ENCODE measurements at places on chromosomes 5 and 9. TPM values are rescaled to one million over a fixed set of nuclear protein-coding genes. Genes with fewer than 3 reads are reported as not detected.
A peak's percentile ranks its signal among the peaks of the same experiment; 100 is the strongest.

GRCh38 chr9:121646992-121647391, 4.4 kb upstream of the DAB2IP start:
- no peaks in the 10 kb centered on the region for H3K36me3 ChIP-seq
- H3K27ac ChIP-seq = peak overlapping the region; percentile 8
- H3K4me1 ChIP-seq = peaks cover 39% of the 10 kb centered on the region
- DNase-seq = no peak
- no peak overlapping the region for H3K4me3 ChIP-seq
- no peaks in the 10 kb centered on the region for H3K27me3 ChIP-seq

DNA sequence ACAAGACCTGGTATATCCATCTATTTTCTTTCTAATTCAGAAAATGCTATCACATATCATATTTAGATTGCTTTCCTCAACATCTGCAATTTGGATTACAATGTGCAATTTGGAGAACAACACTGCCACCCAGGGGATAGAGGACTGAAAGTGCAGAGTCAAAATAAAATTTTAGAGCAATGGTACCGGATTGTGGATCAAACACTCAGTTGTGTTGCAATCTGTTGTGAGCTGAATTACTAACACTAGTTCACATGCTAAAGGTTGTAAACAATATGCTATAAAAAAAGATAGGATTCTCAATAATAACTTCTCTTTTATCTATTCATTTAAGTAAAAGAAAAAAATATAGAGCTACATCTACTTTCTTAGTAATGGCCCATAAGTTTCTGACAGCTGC, 11.9 kb upstream of the SRFBP1 start:
- H3K36me3 ChIP-seq = no peaks in the 10 kb centered on the region
- no peaks in the 10 kb centered on the region for H3K4me1 ChIP-seq
- no peak for DNase-seq
- no peaks in the 10 kb centered on the region for H3K27me3 ChIP-seq
- no peak overlapping the region for H3K27ac ChIP-seq

- H3K27ac ChIP-seq = peak overlapping the region; percentile 70
- H3K27me3 ChIP-seq = no peaks in the 10 kb centered on the region
- peak; percentile 91 for DNase-seq
- no peaks in the 10 kb centered on the region for H3K36me3 ChIP-seq
- H3K4me1 ChIP-seq = peaks cover 76% of the 10 kb centered on the region
Observed at GRCh38 chr9:134375011-134375390, 48.7 kb downstream of the RXRA start.

DNA sequence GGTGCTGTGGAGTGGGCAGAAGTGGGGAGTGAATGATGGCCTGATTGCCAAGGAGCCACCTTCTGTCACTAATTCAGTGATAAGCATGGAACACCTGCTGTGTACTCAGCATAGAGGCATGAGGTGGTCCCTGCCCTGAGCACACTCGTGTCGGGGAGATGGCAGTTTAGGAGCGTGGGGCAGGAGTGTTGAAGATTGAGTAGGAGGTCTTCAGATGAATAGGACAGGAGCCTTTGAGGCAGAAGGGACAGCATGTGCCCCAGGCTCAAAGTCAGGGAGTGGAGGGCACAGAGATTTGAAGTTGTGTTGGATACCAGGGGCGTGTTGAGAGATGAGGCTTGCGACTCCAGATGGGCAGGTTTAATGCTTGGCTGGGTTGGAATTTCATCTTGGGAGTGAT, 55.0 kb downstream of the ZNF618 start:
- no peaks in the 10 kb centered on the region for H3K36me3 ChIP-seq
- H3K27ac ChIP-seq = no peak overlapping the region
- no peaks in the 10 kb centered on the region for H3K27me3 ChIP-seq

DNA sequence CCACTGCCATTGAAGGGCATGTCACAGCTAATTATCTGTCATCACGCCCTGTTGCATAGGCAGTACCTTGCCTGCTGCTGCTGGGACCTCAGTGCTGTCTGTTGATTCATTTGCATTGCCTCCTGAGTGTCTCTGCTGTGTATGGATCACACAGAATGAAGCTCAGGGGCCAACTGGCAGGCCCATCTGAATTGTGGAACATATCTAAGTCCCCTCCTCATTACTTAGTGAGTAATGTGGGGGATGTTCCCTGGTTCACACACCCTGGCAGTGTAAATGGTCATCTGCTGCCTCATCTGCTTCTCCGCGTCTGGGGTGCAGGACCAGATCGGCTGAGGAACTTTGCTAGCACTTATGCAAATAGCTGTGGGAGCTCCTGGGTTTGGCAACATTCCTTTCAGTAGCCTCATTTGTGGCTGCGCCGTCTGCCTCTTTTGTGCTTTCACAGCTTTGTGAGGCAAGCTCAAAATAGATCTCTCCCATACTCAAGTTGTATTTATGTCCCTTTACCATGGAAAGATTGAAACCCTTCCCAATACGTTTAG, 25.4 kb downstream of the TYRP1 start:
- H3K27me3 ChIP-seq = no peaks in the 10 kb centered on the region
- H3K27ac ChIP-seq = no peak overlapping the region
- no peaks in the 10 kb centered on the region for H3K36me3 ChIP-seq
- DNase-seq = no peak
- no peaks in the 10 kb centered on the region for H3K4me1 ChIP-seq

GRCh38 chr5:83149671-83150070, 72.3 kb downstream of the XRCC4 start:
- no peak overlapping the region for H3K27ac ChIP-seq
- H3K4me1 ChIP-seq = peaks cover 16% of the 10 kb centered on the region
- H3K4me3 ChIP-seq = no peak overlapping the region
- no peaks in the 10 kb centered on the region for H3K36me3 ChIP-seq

DNA sequence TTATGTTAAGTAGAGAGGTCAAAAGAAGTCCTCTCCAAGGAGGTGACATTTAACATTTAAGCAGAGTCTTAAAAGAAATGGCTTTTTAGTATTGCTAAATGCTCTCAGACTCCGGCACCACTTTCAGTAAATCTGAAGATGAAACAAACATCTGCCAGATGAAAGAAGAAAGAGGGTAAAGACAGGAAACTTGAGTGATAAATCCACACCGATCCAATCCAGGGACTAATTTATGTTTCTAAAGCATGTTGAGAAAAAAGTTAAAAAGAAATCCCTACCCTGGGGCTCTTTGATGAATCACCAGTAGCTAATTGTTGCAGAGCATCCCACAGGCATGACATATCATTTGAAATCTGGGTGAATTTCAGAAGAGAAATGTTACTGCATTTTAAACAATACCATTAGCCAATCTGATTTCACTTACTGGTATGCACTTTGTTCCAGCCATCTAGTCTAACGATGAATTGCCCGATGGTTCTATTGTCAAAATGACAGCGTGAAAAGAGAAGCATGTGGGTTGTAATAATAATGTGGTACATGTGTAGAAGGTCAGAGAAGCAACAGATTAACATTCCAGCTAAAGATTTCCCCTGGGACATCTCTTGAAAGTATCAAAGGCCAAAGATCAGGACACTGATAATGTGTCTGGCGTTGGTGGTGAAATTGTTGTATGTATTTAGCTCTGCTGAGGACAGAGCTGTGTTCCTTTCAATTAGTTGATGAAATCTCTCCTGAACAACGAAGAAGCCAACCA, 485.7 kb downstream of the CSNK1G3 start:
- no peaks in the 10 kb centered on the region for H3K4me1 ChIP-seq
- H3K36me3 ChIP-seq = no peaks in the 10 kb centered on the region
- no peak for DNase-seq
- H3K27me3 ChIP-seq = no peaks in the 10 kb centered on the region
- no peak overlapping the region for H3K4me3 ChIP-seq

DNA sequence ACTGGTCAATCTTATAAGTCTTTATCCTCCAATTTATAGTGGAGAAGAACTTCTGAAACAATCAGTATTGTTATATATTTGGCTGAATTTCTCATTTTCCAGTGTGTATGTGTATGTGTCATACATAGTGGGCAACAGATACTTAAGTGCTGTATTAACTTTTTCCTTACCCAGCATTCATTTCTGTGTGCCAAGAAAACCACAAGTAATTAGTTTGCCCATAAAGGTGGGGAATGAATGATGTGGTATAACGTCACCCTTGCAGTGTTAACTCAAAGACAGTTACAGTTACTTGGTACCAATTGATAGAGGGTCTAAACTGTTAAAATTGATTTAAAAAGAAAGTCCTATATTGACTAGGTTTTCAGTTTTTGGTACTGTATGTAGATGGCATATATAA, 2.0 kb downstream of the OGN start:
- H3K36me3 ChIP-seq = no peaks in the 10 kb centered on the region
- no peak overlapping the region for H3K27ac ChIP-seq
- H3K4me1 ChIP-seq = no peaks in the 10 kb centered on the region

- H3K27me3 ChIP-seq = no peaks in the 10 kb centered on the region
- no peak overlapping the region for H3K27ac ChIP-seq
- no peaks in the 10 kb centered on the region for H3K36me3 ChIP-seq
- DNase-seq = no peak
- no peak overlapping the region for H3K4me3 ChIP-seq
Observed at GRCh38 chr5:132258102-132259068, 889 bp downstream of the PDLIM4 start.

GRCh38 chr9:116937361-116937760, 250.3 kb downstream of the TRIM32 start:
- no peaks in the 10 kb centered on the region for H3K27me3 ChIP-seq
- no peak overlapping the region for H3K4me3 ChIP-seq
- DNase-seq = no peak
- no peaks in the 10 kb centered on the region for H3K36me3 ChIP-seq
- no peaks in the 10 kb centered on the region for H3K4me1 ChIP-seq

DNA sequence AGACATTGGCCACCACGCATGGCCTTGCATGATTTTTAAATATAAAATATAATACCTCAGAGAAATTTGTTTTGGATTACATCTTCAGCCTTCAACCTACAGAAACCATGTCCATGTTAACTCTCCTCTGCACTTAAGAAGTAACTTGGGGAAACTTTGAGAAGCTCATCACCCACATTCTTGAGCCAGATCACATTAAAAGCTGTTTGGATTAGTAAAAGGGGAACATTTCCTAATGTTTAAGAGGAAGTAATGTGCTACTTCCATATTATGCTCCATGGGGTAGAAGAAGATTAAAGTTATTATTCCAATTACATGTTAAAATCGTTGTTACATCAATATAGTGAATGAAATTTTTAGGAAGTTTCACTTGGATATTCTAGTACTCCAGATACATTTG, 10.4 kb upstream of the CEP120 start:
- H3K4me3 ChIP-seq = no peak overlapping the region
- no peak overlapping the region for H3K27ac ChIP-seq

- no peaks in the 10 kb centered on the region for H3K36me3 ChIP-seq
- no peak overlapping the region for H3K4me3 ChIP-seq
- DNase-seq = no peak
- no peaks in the 10 kb centered on the region for H3K27me3 ChIP-seq
Observed at GRCh38 chr5:74459984-74460383, 180.5 kb downstream of the ENC1 start.

- peak; percentile 74 for DNase-seq
- H3K36me3 ChIP-seq = no peaks in the 10 kb centered on the region
- H3K27me3 ChIP-seq = no peaks in the 10 kb centered on the region
- H3K27ac ChIP-seq = peak overlapping the region; percentile 69
Observed at GRCh38 chr9:130446101-130446861, 1.5 kb downstream of the ASS1 start.

DNA sequence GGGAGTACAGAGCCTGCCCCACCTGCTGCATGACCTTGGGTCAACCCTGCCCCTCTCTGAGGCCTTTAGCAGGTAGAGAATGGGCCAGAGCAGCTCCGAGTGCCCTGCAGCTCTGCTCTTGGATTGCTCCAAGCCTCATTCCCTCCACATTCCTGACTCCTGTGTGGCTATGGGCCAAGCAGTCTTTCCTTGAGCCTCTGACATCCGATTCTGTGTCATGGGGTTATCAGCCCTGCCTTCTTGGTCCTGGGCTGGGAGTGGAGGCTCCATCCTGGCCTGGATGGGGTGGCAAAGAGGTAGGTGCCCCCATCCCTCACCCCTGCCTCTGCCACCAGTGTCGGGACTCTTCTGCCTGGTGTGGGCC, 13.7 kb downstream of the FPGS start:
- no peaks in the 10 kb centered on the region for H3K27me3 ChIP-seq
- DNase-seq = no peak
- peaks cover 4% of the 10 kb centered on the region for H3K4me1 ChIP-seq
- no peak overlapping the region for H3K4me3 ChIP-seq
- peaks cover 12% of the 10 kb centered on the region for H3K36me3 ChIP-seq
- peak overlapping the region; percentile 1 for H3K27ac ChIP-seq

DNA sequence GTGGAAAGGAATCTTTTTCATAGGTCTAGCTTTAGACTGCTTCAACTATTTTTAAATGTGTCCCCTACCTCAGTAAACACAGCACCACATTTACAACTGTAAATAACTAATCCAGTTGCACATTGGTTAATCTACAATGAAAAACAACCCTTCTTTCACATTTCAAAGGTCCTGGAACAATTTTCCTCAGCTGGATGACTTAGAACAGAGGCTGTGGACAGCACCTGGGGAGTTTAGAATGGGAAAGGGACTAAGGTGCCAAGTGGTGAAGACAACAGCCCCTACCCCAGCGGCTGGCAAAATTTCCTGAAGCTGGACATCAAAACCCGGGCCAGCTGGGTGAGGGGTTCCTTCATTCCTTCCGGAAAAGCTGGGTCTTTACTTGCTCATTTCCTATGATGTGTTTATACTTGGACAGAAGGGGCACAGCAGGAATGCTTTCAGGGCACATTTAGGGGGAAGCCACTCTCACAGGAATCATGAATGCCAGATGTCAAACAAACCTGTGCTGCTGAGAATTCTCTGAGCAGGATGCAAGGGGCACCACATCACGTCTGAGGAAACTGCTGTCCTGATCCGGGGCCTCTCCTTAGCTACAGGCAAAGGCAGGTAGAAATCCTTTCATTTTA, 158.3 kb downstream of the NR2F1-AS1 start:
- no peak overlapping the region for H3K4me3 ChIP-seq
- DNase-seq = no peak
- no peaks in the 10 kb centered on the region for H3K4me1 ChIP-seq
- H3K27me3 ChIP-seq = no peaks in the 10 kb centered on the region
- peak overlapping the region; percentile 58 for H3K27ac ChIP-seq
- H3K36me3 ChIP-seq = no peaks in the 10 kb centered on the region

DNA sequence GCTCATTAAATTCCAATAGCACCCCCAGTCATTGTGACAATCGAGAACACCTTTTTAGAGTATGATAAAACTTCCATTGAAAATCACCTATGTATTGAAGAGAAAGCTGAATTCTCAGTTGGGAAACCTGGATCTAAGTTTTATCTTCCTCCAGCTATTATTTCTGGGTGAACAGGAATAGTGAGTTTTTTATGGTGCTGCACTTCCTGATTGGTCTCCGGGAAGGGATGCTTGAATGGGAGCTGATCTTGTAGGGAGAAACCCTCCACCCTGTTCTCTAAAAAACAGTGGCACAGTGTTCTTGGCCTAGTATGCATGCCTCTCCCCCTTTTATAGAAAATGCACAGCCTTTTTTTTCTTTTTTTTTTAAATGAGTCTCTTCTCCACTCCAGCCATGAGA, 112.2 kb downstream of the ACTBL2 start:
- DNase-seq = no peak
- H3K27me3 ChIP-seq = no peaks in the 10 kb centered on the region
- no peaks in the 10 kb centered on the region for H3K36me3 ChIP-seq
- no peaks in the 10 kb centered on the region for H3K4me1 ChIP-seq
- H3K4me3 ChIP-seq = no peak overlapping the region

- H3K4me3 ChIP-seq = peak within 1 kb of the TSS; percentile 97
- H3K27ac ChIP-seq = peak within 1 kb of the TSS; percentile 96
- peaks cover 27% of the 10 kb centered on the region for H3K4me1 ChIP-seq
- H3K27me3 ChIP-seq = no peaks in the 10 kb centered on the region
- H3K36me3 ChIP-seq = no peaks in the 10 kb centered on the region
Observed at GRCh38 chr9:19230355-19231125, at the start of gene DENND4C. DENND4C (plus strand) TSS chr9:19230693; CDS start chr9:19276175, 45,482 bp downstream.

PCDHA2 gene
- total RNA-seq = 1.3 TPM

SPINK4 gene
- not detected for total RNA-seq

KIAA1958 gene
- total RNA-seq = 9.6 TPM

UBAC1 gene
- 17.4 TPM for total RNA-seq

DMRT3 gene
- total RNA-seq = not detected

BRINP1 gene
- total RNA-seq = not detected

BTNL3 gene
- total RNA-seq = 0.26 TPM

GABRA6 gene
- not detected for total RNA-seq

LHFPL2 gene
- 15.5 TPM for total RNA-seq

SPINK1 gene
- total RNA-seq = 3,901 TPM

SHISAL2B gene
- 9.9 TPM for total RNA-seq
